Stimulated activated naive CD8-positive, alpha-beta T cell treated with anti-CD3 and anti-CD28 coated beads, Interleukin-15, Interleukin-2, amounts not matched to agents 100 U/mL and 50 U/mL, for 24 hours (primary cell): ENCODE measurements at places on chromosomes 6 and 20.

DNA sequence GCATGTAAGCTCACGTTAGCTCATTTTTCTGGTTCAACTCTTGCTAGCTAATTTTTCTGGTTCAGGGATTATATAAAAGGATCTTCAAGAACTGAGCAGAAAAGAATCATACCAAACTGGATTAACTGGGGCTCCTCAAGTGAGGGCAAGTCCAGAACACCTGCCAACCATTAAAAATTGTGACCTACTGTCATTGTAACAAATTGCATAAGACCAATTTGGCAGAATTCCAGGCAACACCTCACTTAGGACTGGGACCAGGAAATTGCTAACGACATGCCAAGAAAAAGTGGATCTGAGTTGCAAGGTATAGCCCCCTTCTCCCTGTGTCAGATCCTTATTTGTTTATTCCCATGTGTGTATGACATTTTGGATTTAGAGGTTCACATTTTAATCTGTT is 216.6 kb downstream of the HIVEP2 start:
- no peak for DNase-seq

- peak; percentile 69 for DNase-seq
Observed at GRCh38 chr6:41939176-41939847, 2.3 kb downstream of the CCND3 start.

GRCh38 chr6:103122766-103123601 is 1729.5 kb downstream of the GRIK2 start:
- DNase-seq = peak; percentile 36

- no peak for DNase-seq
Observed at GRCh38 chr6:33070909-33071308, 2.5 kb downstream of the HLA-DPA1 start.

DNA sequence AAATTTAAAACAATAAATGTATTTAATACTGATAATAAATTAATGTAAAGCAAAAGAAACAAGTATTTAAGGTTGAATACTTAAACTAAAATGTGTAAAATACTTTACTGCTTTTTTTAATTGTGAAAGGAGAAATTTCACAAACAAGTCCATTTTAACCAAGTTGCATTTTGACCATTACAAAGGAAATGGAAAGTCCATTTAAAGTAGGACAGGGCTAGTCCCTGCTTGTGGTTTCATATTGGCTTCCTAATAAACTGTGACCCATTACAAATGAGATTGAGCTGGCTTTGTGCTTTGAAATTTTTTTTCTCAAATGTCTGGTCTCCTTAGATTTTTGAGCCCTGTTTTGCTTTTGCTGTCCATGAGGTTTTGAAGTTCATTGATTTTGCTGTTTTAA is 527.6 kb downstream of the MAFB start:
- no peak for DNase-seq

DNA sequence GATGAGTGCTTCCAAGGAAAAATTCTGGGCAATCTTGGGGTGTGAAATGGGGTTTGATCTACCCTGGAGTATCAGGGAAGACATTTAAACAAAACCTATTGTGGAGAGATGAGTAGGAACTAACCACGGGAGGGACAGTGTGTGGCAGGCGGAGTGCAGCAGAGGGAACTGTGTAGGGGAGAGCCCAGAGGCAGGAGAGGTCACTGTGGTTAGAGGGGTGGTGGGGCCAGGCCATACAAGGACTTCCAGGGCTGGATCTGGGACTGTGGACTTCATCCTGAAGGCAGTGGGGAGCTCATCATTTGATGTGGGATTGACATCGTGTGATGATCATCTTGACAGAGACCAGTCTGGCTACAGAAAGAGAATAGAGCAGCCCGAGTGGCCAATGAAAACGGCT is 89.0 kb downstream of the TOX2 start:
- no peak for DNase-seq

DNA sequence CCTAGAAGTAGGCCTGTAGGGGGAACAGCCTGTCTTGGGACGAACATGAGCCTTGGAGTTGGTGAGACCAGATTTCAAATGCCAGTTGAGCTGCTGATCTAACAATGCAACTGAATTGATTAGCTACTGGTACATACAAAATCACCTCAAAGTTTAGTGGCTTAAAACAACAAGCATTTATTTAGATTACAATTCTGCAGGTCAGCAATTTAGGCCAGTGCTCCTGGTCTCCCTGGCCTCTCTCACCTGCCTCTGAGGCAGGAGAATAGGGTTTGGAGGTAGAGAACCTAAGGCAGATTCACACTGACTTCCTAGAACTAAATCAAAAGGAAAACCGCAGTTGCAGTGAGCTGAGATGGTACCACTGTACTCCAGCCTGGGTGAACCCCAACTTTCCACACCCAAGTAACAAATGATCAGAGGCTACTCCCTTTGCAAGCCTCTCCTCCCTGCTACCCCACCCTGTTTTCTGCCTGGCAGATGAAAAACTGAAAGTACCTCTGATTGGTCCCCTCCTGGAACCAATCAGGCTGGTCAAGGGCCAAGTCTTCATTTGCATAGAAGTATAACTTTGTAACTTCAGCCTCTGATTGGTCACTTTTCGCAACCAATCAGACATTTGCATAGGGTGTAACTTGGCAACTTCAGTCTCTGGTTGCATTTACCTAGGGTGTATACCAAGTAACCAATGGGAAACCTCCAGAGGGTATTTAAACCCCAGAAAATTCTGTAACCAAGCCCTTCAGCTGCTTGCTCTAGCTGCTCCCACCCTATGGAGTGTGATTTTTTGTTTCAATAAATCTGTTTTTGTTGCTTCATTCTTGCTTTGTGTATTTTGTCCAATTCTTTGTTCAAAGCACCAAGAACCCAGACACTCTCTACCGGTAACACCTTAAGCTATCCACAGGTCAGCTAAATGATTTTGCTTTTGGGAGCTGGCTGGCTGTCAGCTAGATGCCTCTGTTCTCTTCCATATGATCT is 8.1 kb upstream of the UBR2 start:
- no peak for DNase-seq

DNA sequence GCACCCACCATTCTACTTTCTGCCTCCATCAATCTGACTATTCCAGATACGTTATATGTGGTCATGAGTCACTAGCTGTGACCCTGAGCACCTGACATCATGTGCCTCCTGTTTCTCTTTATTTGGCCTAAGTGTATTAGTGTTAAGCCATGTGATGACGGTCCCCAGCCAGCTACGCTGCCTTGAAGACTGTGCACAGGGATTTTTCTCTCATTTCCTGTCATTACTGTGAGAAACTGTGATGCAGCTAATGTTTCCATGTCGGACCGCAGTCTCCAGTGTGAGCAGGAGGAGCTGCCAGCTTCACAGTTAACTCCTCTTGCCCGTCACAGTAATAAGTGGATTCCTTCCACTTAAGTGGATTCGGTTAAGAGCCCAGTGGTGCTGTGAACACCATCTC is 9.9 kb upstream of the SPATS1 start:
- DNase-seq = no peak

- DNase-seq = no peak
Observed at GRCh38 chr20:10609276-10609675, 64.5 kb downstream of the JAG1 start.

DNA sequence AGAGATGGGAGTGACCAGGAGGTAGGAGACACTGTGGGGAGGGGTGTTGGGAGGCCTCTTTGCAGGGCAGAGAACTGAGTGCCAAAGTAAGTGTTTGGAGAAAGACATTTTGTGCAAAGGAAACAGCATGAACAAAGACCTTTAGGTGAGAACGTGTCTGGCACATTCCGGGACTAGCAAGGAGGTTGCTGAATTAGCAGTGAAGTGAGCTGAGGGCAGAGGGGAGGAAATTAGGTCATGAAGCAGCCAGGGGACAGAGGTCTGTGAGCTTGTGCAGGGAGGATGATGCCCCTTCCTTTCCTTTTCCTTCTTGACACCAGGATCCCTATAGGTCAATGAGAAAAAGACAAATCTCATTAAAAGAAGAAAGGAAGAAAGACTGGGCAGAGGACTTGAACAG is 21.4 kb upstream of the AHCY start:
- DNase-seq = no peak

DNA sequence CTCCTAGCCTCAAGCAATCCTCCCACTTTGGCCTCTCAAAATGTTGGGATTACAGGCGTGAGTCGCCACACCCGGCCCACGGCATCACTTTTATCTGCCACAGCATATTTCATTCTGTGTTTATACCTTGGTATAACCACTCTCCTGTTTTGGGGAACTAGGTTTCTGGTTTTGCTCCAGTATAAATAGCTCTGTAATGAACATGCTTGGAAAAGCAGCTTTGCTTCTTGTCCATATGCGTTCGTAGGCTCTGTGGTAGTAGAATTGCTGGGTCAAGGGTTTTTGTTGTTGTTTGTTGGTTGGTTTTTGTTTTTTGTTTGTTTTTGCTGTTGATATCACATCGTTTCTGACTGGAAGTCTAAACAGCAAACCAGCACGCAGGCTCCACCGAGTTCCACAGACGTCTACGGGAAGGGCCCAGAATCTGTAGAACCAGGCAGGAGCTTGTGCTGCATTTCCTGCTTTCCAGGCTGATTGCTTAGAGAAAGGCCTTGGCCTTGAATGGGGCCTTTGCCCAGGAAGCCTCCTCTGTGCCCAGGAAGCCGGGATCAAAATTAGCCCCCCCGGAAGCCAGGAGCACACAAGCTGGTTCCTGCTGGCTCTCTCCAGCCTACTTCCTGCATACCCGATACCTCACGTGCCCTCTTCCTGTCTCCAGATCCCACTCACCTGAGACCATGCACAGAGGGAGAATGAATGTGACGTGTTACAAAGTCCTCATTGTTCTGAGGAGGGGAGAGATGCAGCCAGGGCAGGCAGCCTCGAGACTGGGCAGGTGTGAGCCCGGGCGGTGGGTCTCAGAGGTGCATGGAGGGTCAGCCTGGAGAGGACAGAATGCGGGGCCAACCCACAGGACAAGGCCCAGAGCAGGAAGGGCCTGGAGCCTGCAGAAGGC is 34.7 kb downstream of the AAR2 start:
- DNase-seq = no peak

- DNase-seq = no peak
Observed at GRCh38 chr20:48910347-48910781, 11.1 kb upstream of the ARFGEF2 start.
